ENCODE measurements at places on chromosomes 3 and 15.

DNA sequence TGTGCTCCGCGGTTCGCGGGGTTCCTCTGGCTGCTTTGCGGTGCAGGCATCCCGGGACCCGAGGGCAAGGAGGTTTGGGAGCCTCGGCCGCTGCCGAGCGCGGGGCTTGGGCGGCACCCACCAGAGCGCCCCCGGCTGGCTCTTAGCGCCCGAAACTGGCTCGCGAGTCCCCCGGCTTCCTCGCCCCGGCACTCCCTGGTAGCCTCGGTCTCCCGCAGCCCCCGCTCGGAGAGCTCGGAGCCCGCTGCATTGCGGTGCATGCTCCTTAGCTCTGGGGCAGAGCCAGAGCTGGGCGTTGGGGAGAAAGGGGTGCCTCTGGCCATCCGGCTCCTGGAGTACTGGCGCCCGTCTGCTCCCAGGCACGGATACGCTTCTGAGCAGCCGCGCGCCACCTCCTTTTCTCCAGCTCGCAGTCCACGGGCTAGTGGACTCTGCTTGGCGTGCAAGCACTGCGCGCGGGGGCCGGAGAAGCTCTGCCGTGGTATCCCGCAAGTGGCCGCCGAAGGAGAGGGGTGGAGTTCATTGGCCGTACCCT is 753 bp downstream of the EPHB1 start:
- peak; percentile 4 for DNase-seq

DNA sequence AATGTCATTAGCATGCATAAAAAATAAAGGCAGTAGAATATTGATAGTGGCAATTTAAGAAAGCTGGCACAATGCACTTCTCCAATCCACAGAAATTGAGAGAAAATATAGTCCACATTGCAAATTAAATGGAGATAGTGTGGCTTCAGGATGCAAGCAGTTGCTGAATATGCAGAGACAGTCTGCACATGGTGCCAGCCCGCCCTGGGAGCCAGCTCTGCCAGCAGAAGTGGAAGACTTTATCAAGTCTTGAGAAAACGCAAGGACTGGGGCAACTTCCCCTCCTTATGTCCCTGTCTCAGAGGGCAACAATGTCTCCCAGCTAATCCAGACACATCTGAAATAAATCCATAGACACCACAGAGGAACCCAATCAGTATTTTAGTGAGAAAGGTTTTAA is 57.2 kb downstream of the MB21D2 start:
- DNase-seq: no peak

DNA sequence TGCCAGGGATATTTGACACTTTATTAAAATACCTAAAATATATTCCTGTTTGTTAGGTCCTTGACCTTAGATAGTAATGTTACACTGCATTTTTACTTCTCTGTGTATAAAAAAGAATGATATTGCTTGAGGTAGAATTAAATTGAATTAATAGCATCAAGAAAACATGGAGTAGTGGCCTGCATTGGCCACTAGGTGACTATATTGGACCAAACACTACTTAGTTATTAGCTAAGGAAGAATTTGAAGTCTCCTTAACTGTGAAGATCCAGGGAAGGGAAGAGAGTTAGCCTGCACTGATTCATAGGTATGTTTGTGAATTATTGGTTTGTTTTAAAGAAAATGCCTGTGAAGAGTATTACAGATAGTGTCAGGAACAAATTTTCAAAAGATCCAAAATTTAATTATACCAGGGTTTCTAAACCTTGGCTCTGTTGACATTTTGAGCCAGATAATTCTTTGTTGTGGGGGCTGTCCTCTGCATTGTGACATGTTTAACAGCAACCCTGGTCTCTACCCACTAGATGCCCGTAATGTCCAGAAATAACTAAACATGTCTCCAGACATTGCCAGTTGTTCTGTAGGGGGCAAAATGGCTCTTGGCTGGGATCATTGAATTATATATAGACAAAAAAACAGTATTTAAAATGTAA is 103.6 kb upstream of the THSD4 start:
- peak; percentile 71 for DNase-seq

DNA sequence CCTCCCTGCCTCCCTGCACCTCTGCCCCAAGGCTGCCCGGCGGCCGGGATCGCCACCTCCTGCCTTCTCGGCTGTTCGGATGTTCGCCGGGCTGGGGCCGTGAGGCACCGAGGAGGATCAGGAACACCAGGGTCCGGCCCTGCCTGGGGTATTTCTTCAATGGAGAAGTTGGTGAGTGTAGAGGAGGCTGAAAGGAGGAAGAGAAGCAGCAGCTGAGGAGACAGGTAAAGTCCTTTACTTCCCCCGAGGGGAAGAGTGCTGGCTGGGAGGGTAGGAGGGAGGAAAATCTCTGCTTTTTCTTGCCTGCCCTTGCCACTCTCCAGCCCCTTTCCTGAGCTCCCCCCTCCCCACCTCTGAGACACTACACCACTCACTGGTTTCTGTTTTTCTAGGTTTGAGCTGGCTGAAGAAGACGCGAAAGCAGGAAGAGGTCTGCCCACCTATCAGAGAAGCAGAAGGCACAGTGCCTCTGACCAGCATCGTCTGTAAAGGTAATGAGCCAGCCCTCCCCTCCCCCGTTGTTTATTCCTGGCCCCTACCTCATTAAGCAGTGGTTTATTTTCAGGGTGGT is 519 bp downstream of the ASB7 start:
- peak; percentile 29 for DNase-seq

DNA sequence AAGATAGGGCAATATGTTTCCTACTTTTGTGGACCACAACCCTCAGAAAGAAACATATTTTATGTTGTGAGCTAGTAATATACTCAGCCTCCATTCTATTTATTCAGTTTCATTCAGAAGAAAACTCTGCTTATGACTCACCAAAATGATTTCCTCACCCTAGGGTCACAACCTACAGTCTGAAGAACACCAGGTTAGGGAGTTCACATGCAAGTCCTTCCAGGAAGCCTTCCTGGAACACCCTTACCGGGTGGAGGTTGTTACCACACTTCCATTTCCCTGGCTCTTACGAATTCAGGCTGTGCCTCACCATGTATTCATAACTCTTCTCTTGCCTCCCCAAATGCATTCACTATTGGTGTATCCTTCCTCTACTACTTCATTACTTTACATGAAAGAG is 228.0 kb upstream of the ADAMTS9 start:
- peak; percentile 90 for DNase-seq

GRCh38 chr3:27431116-27431515 is 53.1 kb downstream of the SLC4A7 start:
- DNase-seq: peak; percentile 99

GRCh38 chr3:183454064-183454463 is 25.6 kb upstream of the MCF2L2 start:
- DNase-seq: no peak

- DNase-seq: no peak
Measured at GRCh38 chr3:155737844-155738460, 6.9 kb downstream of the PLCH1 start.

- DNase-seq: no peak
Measured at GRCh38 chr3:138594935-138595610, 1.0 kb upstream of the CEP70 start.

GRCh38 chr15:84819791-84820190 is 2.6 kb downstream of the ALPK3 start:
- no peak for DNase-seq

DNA sequence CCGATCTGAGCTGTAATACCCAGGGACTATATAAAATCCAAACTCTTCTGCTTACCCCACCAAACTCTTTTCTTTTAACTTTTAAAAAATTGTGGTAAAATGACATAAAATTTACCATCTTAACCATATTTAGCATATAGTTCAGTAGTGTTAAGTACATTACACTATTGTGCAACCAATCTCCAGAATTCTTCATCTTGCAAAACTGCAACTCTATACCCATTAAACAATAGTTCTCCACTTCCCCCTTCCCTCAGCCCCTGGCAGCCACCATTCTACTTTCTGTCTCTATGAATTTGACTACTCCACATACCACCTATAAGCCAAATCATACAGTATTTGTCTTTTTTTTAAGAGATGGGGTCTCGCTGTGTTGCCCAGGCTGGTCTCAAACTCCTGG is 38.7 kb downstream of the SENP8 start:
- no peak for DNase-seq

DNA sequence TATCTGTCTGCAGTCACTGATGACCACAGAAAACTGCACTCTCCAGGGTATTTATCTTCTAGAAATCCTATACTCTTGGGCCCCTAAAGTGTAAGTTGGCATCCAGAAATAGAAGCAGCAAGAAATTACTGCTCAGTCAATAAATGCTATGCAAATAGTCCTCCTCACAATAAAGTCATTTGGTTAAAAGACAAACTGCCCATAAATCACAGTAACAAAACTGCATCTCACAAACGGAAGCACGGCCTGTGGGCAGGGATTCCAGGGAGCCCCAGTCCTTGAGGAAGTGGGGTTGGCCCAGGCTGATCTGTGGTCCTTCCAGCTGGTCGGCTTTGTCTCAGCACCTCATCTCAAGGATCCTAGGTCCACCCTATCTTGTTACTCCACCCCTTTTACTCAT is 29.7 kb upstream of the SPATA12 start:
- no peak for DNase-seq

DNA sequence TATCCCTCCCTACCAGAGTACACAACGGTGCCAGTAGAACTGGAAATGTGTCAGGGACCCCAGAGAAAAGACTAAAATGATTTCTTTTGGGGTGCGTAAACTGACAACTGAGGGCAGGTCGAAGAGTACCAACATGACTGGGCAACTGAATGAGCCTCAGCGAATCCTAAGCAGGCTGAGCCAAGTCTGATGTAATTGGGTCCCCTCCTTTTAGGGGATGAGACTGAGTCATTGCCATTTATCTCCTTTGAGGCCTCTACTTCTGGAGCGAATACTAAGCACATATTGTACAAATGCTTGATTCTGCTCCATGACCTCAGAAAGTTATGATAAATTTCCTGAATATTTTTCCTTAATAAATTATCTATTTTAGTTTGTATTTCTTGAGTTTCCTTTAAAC is 17.3 kb upstream of the GPR156 start:
- DNase-seq: peak; percentile 72

- peak; percentile 52 for DNase-seq
Measured at GRCh38 chr15:38533926-38534325, 30.7 kb downstream of the RASGRP1 start.

DNA sequence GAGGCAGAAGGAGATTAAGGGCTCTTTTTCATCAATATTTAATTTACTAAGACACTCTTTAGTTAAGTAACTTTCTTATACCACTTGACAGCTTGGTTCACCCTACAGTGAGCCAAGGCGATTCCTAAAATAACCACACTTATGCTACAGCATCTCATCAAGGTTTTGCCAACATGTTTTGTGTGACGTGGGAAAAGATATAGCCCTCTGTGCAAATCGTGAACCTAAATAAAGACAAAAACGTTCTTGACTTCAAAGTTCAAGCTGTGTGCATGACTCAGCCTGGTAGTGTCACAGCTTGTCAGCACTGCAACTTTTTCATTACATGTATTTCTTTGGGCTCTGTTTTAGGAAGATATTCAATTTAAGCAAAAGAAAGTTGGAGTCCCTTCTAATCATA is 297.0 kb upstream of the EPHA3 start:
- no peak for DNase-seq

- no peak for DNase-seq
Measured at GRCh38 chr3:46102059-46102779, 74.9 kb upstream of the XCR1 start.

DNA sequence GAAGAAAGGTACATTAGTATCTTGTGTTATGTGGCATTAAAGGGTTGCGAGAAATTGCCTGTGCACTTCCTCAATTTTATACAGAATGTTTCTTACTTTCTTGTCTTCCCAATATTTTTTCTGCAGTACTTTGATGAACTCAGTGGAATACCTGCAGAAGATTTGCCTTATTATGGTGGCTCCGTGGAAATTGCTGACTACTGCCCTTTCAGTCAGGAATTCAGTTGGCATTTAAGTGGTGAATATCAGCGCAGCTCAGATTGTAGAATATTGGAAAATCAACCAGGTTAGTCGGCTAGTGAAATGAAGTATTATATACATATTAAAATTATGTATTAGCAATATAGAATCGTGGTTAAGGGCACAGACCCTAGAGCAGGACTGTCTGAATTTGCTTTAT is 61.3 kb downstream of the LMLN start:
- no peak for DNase-seq

DNA sequence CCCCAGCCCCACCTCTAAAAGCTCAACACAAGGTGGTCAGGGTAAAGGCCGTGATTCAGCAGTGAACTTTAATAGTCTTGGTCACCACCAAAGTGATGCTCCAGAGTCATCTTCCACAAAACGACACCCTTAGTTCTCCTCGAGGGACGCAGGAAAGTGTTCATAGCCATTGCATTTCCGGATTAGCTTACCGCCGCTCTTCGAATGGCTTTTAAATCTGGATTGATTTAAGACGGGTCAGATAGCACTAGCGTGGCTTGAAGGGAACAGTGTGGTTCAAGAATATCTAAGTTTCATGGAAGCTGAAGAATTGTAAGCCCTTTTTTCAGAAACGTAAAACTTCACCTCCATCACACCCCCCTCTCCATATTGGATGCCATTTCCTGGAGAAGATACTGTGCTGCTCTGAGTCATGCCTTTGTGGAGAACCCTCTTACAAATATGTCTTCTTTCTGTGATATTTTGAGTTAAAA is 829 bp downstream of the RNF7 start:
- DNase-seq: peak; percentile 54

DNA sequence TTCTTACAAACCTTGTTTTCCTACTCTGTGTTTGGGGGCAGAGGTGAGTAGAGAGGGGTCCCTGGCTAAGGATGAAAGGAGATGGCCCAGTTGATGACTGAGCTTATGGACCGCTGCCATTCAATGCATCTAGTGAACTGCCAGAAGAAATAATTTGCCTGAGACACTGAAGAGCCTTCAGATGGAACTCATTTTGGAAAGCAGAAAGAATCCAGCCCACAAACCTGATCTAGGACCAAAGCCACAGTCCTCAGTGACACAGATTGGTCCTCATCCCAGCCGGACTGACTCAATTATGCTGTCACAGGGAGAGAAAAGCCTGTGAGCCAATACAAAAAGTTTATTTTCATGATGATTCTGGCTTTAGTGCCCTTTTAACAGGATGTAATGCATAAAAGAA is 82.7 kb downstream of the CD47 start:
- no peak for DNase-seq

GRCh38 chr3:88076712-88077111 is 17.7 kb downstream of the ZNF654 start:
- no peak for DNase-seq

GRCh38 chr3:95088464-95088863 is 1025.6 kb downstream of the NSUN3 start:
- no peak for DNase-seq

DNA sequence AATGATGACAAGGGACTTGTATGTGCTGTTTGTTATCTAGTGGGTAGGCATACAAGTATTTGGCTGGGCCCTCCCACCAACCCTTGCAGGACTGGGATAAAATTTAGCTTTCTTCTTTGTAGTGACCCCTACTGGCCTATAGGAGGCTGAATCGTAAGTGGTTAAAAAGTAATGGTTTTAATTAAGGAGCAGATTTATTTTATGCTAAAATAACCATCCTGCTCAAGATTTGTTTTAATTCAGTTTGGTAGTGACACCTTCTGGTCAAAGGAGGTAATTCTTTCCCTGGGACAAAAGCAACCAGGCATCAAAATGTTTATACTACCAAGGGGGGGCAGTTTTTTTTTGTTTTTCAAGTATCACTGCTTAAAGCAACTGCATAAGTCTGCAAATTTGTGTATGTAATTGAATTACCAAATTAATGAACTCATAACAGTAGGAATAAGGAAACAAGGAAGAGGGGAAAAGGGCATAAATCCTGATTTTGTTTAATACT is 70.7 kb downstream of the TOP2B start:
- DNase-seq: peak; percentile 78

GRCh38 chr3:165185707-165186327 is 10.4 kb downstream of the SLITRK3 start:
- peak; percentile 61 for DNase-seq

GRCh38 chr15:59595434-59595915 is 16.1 kb upstream of the GCNT3 start:
- DNase-seq: no peak

- no peak for DNase-seq
Measured at GRCh38 chr15:76343313-76343996, 6.9 kb downstream of the ISL2 start.
